GM23338 (cell line): ENCODE measurements at places on chromosomes 4 and X.

DNA sequence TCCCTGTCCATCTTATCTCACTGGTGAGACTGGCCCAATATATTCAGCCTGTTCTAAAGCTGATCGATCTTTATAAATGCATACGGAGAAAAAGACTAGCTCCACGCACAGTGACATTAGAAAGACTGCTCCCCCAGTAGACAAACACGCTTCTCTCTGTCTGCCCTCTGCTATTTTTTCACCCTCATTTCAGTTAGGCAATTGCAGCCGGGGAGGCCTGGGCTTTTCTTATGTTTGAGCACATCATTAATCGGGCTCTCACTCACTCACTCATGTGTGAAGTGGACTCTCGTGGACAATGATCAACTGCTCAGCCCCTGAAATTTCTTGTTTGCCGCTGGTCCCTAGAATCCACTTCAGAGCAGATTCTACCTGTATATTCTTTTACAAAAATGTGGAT, 824.7 kb upstream of the TENM3 start:
- no peak for DNase-seq

DNA sequence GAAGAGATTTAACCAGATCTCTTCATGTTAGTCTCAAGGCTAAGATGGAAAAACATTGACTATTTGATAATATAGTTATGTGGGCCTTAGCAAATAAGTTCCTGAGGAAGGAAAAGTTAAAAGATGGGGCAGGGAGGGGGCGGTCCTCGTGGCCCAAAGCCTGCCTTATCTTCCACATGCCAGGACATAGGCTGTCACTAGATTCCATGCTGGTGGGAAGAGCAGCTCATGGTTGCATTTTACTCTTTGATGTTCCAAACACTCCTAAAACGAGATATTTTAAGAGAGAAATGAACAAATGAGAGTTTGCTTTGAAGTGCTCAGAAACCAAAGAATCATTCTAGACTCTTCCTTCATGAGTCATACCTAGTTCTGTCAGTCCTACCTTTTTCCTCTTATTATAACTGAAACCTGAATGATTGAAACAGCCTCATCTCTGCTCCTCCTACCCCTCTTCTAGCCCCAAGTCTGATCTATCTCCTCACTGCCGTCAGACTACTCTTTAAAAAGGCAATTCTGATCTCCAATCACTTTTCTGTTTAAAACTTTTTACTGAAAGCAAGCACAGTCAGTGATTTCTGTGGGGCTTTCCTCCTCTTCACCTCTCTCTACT, 25.1 kb downstream of the RAB9B start:
- DNase-seq, result no peak

GRCh38 chrX:97109730-97110129, 226.0 kb downstream of the RPA4 start:
- no peak for DNase-seq

DNA sequence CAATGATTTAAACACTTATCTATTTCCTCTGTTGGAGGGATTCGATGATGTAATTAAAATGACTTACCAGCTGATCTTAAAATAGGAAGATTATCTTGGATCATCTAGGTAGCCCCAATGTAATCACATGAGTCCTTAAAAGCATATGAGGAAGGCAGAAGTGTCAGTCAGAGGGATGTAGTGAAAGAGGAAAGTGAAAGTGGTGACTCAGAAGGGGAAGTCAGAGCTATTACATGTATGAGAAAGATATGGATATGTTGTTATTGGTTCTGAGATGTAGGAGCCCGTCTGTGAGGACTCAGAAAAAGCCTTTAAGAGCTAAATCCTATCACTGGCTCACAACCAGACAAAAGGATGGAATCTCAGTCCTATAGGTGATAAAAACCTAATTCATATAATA, 456.4 kb downstream of the DACH2 start:
- DNase-seq, result no peak

- no peak for DNase-seq
Measured at GRCh38 chrX:48992341-48992740, 9.7 kb downstream of the GRIPAP1 start.

GRCh38 chrX:28757290-28757689, 170.0 kb downstream of the IL1RAPL1 start:
- DNase-seq, result no peak

DNA sequence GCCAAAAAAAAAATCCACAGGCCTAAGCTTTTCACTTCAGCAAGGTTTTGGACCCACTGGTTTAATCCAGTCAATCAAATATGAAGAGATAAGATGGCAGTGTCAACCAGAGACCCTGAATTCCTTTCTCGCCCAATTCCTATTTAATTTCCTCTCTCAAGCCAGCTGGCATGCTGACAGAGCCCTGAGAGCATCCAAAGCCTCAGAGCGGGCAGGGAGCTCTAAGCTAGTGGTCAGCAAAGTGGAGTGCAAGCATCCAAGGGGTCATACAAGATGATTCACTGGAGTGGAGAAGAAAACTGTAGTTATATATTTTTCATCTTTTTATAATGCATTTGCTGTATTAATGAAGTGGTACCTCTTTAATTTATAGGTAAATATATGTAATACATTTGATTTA, 37.8 kb upstream of the PRPS2 start:
- no peak for DNase-seq

- peak; percentile 67 for DNase-seq
Measured at GRCh38 chr4:34720571-34720970, 1523.7 kb downstream of the ARAP2 start.

DNA sequence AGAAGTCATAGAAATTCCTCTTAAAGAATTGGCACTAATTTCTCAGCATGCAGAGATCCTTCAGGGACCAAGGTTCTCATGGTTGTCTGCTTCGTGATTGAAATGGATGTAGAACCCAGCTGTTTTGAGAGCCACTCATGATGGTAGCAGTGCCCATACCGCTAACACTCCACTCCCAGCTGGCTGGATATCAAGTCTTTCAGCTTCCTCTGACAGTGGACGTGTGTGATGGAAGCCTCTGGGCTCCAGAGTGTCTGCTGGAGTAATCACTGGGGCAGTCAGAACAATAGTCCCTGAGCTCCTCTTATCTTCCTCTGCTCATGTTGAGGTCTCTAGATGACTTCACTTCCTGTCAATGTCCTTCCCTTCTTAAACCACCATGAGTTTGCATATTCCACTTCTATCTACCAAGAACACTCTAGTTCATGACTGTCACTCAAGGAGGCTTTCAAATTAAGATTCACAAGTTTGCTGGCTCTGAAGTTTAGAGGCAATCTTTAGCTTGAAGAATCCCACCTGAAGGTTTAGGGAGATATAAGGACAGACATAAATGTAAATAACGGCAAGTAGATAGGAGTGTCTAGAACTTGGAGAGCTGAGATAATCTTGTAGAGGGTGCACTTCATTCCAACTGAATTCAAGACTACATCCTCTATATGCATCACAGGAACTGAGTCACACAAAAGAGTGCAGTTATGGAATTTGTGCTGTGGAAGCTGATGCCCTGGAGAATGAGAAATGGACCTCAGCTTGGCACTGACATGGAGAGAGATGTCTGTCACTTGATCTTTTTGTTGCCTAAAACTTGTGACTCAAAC, 64.5 kb upstream of the WDR1 start:
- DNase-seq, result no peak

GRCh38 chr4:184825141-184825895, 450 bp downstream of the ACSL1 start:
- DNase-seq, result peak; percentile 54

- DNase-seq, result no peak
Measured at GRCh38 chr4:24544208-24544988, 40.0 kb downstream of the DHX15 start.

- DNase-seq, result peak; percentile 4
Measured at GRCh38 chrX:40570346-40571093, 10.2 kb upstream of the ATP6AP2 start.

- peak; percentile 36 for DNase-seq
Measured at GRCh38 chr4:106421441-106422296, 53.1 kb upstream of the GIMD1 start.

DNA sequence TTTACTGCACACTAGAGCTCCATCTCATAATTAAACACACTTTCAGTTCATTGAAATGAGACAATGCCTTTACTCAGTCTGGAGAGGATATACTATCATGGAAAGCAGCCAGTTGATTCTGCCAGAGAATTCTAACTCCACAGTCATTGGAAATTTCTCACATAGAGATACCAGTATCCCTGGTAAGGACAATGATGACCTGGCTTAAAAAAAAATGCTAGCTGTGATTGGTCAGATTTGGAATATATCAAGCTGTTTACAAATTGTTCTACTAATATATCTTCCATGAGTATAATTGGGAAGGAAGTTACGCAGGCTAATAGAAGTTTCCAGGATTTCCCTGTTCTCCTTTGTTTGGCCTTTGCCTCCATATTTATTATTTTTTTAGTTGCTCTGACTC, 34.5 kb upstream of the TLL1 start:
- no peak for DNase-seq

DNA sequence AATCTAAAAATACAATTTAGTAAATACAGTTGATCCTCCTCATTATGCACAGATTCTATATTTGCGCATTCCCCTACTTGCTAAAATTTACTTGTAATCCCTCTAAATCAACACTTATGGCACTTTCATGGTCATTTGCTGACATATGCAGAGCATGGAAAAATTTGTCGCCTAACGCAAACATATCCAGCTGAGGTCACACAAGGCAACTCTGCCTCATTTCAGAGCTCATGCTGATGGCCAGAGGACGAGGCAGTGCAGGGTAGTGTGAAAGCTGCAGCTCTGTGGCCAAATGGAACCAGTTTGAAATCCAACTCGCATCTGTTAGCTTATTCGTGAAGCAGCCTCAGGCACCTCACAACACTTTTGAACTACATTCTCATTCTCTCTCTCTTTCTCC, 39.7 kb upstream of the KLHL2 start:
- DNase-seq, result no peak

DNA sequence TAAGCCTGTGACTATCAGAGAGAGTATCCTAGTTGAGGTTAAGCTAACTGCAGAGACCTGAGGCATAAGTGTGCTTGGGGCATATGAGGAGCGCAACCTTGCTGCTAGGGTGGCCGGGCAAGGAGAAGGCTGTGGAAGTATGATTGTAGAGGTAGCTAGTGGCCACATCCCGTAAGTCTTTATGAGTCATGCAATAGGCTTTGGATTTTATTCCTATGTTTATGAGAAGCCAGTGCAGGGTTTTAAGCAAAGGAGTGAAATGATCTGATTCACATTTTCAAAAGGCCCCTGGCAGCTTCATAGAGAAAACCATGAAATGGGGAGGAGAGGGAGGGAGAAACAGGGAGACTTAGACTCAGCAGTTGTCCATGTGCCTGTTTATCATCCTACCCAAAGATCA, 92.1 kb upstream of the WDFY3 start:
- DNase-seq, result no peak

DNA sequence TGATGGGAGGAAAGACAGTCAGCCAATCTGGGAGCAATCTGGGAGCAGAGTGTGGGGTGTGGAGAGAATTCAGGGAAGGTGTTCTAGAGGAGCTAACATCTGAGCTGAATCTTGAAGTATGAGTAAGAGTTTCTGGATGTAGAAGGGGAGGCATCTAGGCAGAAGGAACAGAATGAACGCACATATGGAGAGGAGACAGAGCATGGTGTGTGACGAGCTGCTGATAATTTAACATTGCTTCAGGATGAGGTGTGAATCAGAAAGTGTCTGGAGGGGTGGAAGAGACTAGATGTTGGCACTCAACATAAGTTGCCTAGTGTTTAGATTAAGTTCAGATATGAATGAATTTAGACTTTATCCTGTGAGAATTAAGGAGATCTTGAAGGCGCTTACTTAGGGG, 58.9 kb downstream of the CPE start:
- DNase-seq, result no peak
